Activated CD4-positive, alpha-beta T cell treated with anti-CD3 and anti-CD28 coated beads, Interleukin-2, amount 10 ng/mL, durations not matched to agents 24 days and 14 days (primary cell): ENCODE measurements at places on chromosomes 11 and 22. TPM values are rescaled to one million over a fixed set of nuclear protein-coding genes. Genes with fewer than 3 reads are reported as not detected.

PVALB gene
- total RNA-seq, result not detected in 2 replicates

CHRDL2 gene
- not detected in 2 replicates for total RNA-seq

UPK3A gene
- total RNA-seq, result not detected in 2 replicates

HTATIP2 gene
- 48.3 and 53.9 TPM in 2 replicates for total RNA-seq

GRCh38 chr11:71193431-71193830 is 58.9 kb downstream of the SHANK2 start:
- no peaks in the 10 kb centered on the region for H3K4me1 ChIP-seq
- no peak for DNase-seq
- no peaks in the 10 kb centered on the region for H3K36me3 ChIP-seq
- no peak overlapping the region for H3K4me3 ChIP-seq

- DNase-seq, result no peak
- H3K4me1 ChIP-seq, result no peaks in the 10 kb centered on the region
- no peaks in the 10 kb centered on the region for H3K36me3 ChIP-seq
- H3K4me3 ChIP-seq, result no peak overlapping the region
- H3K27ac ChIP-seq, result no peak overlapping the region
- peaks cover 3% of the 10 kb centered on the region for H3K27me3 ChIP-seq
Measured at GRCh38 chr11:6864438-6864837, 1.6 kb downstream of the OR10A2 start.

DNA sequence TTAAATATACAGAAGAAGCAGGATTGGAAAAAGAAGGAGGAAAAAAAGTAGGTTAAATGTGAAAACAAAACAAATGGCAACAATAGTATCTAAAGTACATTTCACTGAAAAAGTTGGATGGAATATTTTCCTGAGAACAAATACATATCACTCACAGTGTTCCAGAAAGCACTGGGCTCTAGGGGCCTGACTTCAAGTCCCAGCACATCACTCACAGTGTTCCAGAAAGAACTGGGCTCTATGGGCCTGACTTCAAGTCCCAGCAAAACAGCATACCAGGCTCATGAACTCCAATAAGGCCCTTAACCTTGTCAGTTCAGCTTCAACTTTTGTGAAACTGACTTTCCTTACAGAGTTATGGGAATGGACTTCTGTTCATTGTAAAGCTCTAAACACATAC is 46.0 kb upstream of the CCDC34 start:
- H3K27ac ChIP-seq, result no peak overlapping the region
- H3K4me3 ChIP-seq, result no peak overlapping the region
- H3K27me3 ChIP-seq, result no peaks in the 10 kb centered on the region

GRCh38 chr22:30909306-30909705 is 59.3 kb downstream of the MORC2 start:
- no peaks in the 10 kb centered on the region for H3K27me3 ChIP-seq
- H3K36me3 ChIP-seq, result peaks cover 5% of the 10 kb centered on the region
- no peak overlapping the region for H3K27ac ChIP-seq
- no peak for DNase-seq
- no peak overlapping the region for H3K4me3 ChIP-seq

- peaks cover 8% of the 10 kb centered on the region for H3K4me1 ChIP-seq
- no peaks in the 10 kb centered on the region for H3K27me3 ChIP-seq
- no peak for DNase-seq
- H3K4me3 ChIP-seq, result no peak overlapping the region
Measured at GRCh38 chr11:44746894-44747293, 20.1 kb downstream of the TSPAN18 start.

GRCh38 chr11:9574622-9575259 is 1.3 kb downstream of the WEE1 start:
- peak overlapping the region; percentile 92 for H3K27ac ChIP-seq
- H3K36me3 ChIP-seq, result peaks cover 40% of the 10 kb centered on the region
- peaks cover 33% of the 10 kb centered on the region for H3K4me1 ChIP-seq
- H3K4me3 ChIP-seq, result peak overlapping the region; percentile 96
- H3K27me3 ChIP-seq, result peaks cover 6% of the 10 kb centered on the region
- peak; percentile 79 for DNase-seq

DNA sequence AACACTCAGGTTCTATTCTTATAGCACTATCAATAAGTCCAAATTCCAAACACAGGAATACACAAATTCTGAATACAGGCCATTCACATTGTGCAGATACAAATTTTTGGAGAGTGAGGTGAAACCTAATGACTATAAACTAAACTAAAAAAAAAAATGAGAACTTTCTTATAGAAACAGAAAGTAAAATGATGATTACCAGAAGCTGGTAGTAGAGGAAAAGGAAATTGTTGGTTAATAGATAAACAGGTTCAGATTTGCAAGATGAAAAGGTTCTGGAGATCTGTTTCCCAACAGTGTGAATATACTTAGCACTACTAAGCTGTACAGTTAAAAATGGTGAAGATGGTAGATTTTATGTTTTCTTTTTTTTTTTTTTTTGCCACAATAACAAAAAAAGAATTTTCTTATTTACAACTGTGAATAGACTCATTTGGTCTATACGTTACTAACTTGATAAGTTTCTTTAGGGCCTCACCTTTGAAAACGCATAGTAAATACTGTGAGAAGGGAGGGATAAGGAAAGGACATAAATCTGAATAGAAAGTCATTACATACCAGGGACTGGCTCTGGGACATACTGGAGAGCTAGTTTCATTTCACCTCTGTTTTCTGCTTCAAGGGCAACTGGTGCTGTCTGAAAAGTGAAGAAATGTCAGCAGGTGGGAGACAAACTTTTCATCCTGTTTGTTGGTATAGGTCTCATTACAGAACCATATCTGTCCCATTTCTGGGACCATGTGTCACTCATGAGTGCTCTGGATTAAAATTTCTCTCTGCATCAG is 14.2 kb upstream of the CCDC89 start:
- DNase-seq, result peak; percentile 58
- peak overlapping the region; percentile 80 for H3K27ac ChIP-seq
- H3K4me3 ChIP-seq, result peak overlapping the region; percentile 36
- H3K27me3 ChIP-seq, result no peaks in the 10 kb centered on the region
- peaks cover 32% of the 10 kb centered on the region for H3K4me1 ChIP-seq

DNA sequence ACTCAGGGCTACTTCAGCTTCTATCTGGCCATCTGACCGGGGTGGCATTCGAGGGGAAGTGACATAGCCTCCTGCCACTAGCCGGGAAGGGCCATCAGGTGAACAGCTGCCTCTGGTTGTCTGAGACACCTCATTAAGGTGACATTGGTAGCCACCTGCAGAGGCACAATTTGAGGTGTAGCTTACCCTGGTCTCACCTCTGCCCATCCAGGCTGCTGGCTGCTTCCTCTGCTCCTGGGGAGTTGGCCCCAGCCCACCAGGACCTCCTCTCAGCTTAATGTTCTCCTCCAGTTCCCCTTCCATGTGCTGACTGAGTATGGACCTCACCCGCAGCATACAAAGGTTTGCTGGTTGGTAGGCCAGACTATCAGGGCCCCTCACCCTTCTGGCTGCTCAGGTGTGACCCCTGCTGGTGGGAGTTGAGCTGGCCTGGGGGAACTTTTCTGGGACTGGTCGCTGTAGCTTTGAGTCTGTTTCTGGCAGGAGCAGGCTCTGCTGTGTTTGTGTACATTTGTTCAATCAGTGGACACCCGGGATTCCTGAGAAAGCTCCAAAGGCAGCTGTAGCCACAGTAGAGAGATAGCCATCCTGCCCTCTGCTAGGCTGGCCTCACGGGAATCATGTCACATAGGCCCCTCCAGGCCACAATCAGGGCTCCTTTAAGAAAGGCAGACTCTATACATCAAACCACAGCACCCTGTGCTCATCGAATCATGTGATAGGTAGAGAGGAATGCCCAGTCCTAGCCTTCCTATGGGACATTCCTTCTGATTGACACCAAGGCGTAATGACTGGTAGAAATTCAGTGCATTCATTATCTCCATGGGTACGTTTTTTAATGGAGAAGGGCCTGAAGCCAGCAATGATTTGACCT is 295.1 kb upstream of the PLET1 start:
- no peaks in the 10 kb centered on the region for H3K36me3 ChIP-seq
- H3K27me3 ChIP-seq, result peaks cover 8% of the 10 kb centered on the region
- H3K4me1 ChIP-seq, result peaks cover 2% of the 10 kb centered on the region
- no peak overlapping the region for H3K27ac ChIP-seq
- no peak overlapping the region for H3K4me3 ChIP-seq

DNA sequence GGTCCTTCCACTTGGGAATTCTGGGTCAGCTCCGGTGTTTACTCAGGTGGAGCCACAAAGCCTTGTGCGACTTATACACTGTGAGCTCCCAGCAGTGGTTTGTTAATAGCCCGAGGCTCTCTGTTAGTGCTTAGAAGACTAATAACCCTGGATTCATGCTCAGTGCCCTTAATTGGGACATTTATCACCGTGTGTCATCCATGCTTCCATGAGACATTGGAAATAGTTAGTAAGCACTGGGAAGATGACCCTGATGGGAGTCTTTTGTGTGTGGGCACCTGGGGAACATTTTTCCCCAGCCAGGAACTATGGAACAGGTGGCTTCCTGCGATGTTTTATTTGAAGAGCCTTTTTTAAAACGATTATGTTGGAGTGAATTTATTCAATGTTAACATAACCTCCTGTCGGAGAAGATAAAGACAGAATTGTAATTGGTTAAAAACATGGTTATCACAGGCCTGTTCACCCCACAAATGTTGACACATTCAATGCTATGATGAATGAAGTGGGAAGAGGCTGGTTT is 188.9 kb downstream of the MYO18B start:
- H3K27me3 ChIP-seq, result peaks cover 12% of the 10 kb centered on the region
- no peak for DNase-seq
- H3K4me1 ChIP-seq, result no peaks in the 10 kb centered on the region
- H3K27ac ChIP-seq, result no peak overlapping the region
- H3K4me3 ChIP-seq, result no peak overlapping the region
- no peaks in the 10 kb centered on the region for H3K36me3 ChIP-seq

DNA sequence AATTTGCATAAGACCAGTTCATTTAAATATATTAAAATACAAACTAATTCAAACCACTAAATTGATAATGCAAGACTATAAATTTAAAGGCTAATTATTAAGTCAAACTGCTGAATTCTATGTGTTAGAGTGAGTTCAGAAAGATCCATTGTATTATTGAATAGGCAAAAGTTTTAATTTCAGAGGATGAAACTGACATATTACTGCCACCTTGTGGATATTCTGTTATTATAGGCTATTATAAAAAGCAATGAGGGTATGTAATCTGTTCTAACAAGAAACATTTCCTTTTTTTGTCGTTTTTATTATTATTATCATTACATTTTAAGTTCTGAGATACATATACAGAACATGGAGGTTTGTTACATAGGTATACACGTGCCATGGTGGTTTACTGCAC is 20.9 kb upstream of the NAALAD2 start:
- no peaks in the 10 kb centered on the region for H3K36me3 ChIP-seq
- no peaks in the 10 kb centered on the region for H3K27me3 ChIP-seq
- H3K4me3 ChIP-seq, result no peak overlapping the region

DNA sequence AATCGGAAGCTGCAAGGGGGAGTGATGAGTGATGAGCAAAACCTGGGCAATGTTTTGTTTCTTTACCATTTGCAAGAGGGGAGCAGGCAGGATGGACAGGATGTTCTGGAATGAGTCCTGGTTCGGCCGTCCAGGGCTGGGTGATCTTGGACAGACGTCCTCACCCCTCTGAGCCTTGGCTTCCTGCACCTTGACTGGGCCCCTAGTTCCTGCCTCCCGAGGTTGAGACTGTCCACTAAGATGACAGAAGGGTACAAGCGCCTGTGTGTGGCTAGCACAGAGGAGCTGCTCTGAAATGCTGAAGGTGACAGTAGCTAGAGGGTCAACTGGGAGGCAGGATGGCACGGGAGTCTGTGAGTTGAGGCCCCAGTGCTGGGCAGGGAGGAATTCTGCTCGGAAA is 306.2 kb downstream of the MN1 start:
- H3K4me3 ChIP-seq, result no peak overlapping the region
- H3K27ac ChIP-seq, result no peak overlapping the region
- H3K4me1 ChIP-seq, result no peaks in the 10 kb centered on the region
- H3K36me3 ChIP-seq, result no peaks in the 10 kb centered on the region

DNA sequence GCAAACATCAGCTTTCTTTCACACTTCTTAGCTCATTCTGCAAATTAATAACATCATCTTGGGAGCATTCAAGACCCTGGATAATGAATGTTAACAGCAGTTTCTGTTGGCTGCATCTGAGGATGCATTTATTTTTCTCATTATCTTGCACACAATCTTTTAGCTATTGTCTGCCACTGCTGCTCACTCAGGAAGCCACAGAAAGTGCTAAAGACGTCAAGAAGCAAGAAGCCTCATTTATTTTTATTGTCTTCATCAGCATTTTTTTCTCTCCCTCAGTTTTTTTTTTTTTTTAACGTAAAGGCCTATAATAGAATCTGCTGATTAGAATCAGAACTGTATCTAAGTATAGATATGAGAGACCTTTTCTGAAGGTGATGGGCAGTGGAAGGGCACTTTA is 1339.4 kb downstream of the FAM181B start:
- H3K27ac ChIP-seq, result no peak overlapping the region
- no peaks in the 10 kb centered on the region for H3K4me1 ChIP-seq
- no peaks in the 10 kb centered on the region for H3K27me3 ChIP-seq
- no peak overlapping the region for H3K4me3 ChIP-seq
- no peaks in the 10 kb centered on the region for H3K36me3 ChIP-seq

DNA sequence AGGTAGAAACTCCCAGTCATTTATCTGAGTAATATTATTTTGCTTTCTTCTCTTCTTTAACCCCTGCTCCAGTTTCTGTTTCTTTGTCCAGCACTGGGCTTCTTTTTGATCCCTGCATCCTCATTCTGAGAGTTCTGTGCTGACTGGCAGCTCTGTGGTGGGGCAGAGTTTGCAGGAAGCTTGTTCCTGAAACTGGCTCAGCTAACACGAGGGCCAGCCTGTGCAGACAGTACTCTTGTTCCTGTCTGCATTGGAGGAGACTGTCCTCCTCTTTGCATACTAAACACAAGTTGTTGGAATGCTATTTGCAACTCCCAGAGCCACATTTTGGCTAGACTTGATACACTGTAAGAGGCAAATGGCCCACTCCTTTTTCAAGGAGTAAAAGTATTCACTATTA is 93.1 kb upstream of the HORMAD2 start:
- H3K4me1 ChIP-seq, result peaks cover 4% of the 10 kb centered on the region
- DNase-seq, result no peak
- H3K27me3 ChIP-seq, result no peaks in the 10 kb centered on the region

DNA sequence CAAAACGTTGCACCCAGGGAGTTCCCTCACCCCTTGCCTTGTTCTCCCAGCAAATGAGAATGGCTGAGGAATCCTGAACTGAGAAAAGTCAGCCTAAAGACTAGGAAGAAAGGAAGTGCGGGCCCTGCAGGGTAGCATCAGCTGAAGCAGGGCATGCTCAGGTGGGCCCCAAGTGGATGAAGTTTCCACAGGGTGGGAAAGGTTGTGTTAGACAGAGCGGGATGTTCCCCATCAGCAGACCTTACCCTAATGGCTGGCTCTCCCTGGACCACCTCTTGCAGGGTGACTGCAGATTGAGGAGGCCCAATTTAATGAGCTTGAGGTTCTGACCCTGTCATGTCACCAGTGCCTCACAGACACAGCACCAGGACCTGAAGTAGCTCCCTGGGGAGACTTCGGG is 81.5 kb upstream of the MYOD1 start:
- no peak overlapping the region for H3K4me3 ChIP-seq
- H3K27me3 ChIP-seq, result no peaks in the 10 kb centered on the region
